ENCODE measurements at places on chromosomes 1 and 21.

DNA sequence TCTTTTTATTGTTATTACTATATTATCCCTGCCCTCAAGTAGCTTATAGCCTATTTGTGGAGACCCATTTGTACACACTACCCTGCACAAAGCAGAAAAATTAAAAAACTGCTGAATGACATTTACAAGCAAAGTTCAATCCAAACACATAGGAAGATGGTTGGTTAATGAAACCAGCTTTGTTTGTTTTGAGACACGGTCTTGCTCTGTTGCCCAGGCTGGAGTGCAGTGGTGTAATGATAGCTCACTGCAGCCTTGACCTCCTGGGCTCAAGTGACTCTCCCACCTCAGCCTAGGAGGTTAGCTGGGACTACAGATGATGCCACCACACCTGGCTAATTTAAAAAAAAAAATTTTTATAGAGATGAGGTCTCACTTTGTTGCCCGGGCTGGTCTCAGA, 31.6 kb downstream of the TGFB2 start:
- DNase-seq: no peak

- no peak for DNase-seq
Observed at GRCh38 chr21:35927262-35927661, 133.1 kb downstream of the SETD4 start.

DNA sequence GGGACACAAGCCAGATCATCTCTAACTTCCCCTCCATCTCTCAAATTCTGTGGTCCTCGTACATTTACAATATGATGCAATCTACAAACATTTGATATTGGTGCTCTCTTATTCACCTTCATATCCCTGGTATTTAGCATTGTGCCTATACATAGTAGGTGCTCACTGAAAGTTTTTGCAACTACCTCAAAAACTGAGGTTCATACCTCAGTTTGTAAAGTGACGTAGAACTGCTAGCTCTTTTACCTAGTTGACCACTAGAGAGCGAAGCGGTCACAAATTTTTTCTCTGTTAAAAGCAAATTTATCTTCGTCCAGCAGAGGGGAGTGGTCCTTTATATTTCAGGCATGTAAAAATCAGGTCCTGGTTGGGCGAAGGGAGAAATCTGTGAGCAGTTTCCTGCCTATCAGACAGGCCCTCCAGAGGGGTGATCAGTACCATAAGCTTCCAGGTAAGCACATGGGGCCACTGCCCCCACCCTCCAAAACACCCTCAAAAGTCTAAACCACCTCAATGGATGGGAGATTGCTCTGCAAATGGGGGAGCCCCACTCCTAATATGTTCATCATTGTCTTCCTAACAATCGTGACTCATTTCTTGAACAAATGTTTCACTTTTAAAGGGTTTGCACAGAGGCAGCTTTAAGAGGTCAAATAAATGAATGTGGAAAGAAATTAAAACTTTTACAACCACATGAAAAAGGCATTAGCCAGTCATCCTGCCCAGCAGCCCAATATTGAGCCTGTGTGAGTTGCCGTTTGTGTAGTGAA, 10.6 kb upstream of the HLCS start:
- DNase-seq: no peak

DNA sequence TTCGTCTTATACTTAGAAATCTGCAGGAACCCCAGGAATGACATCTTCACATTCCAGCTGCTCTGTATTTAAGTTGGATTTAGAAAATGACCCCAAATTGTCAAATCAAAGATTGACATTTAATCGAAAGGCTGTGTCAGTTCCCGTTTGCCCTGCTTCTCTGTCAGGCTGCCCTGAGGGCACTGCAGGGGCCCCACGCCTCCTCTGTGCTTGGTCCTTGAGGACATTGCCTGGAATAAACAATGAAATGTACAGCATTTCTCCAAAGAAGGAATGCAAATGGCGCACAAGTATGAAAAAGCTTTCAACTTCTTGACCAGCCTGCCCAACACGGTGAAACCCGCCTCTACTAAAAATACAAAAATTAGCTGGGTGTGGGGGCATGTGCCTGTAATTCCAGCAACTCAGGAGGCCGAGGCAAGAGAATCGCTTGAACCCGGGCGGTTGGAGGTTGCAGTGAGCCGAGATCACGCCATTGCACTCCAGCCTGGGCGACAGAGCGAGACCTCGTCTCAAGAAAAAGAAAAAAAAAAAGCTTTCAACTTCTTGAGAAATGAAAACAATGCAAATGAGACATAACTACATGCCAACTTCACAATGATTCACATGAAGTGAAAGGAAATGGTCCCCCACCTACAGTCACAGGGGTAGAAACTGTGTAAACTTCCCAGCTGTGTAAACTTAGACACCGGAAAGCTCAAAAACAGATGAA, 3.0 kb downstream of the TMPRSS3 start:
- DNase-seq: no peak

GRCh38 chr1:222124602-222125001, 382.7 kb upstream of the DUSP10 start:
- DNase-seq: no peak

All from vagina (tissue), 2 donors.